T-helper 2 cell treated with Interferon-gamma antibody and Interleukin-4, amounts not matched to agents 5 μg/mL and 100 μg/mL, for 36 hours (primary cell): ENCODE measurements at places on chromosomes 1 and 21.

- H3K4me1 ChIP-seq, result no peaks in the 10 kb centered on the region
- peaks cover 11% of the 10 kb centered on the region for H3K36me3 ChIP-seq
- H3K4me3 ChIP-seq, result no peak overlapping the region
Observed at GRCh38 chr1:75765697-75766355, 20.2 kb upstream of the RABGGTB start.

GRCh38 chr1:109248797-109249629 is at the start of gene CELSR2:
Gene CELSR2, plus strand, starts transcription at chr1:109249539. Its CDS starts 541 bp downstream, at chr1:109250080.
- peaks cover 4% of the 10 kb centered on the region for H3K4me1 ChIP-seq
- DNase-seq, result peak; percentile 68

GRCh38 chr1:161973924-161974845 is 49.5 kb downstream of the OLFML2B start:
- H3K27ac ChIP-seq, result no peak overlapping the region
- H3K27me3 ChIP-seq, result no peaks in the 10 kb centered on the region
- H3K4me1 ChIP-seq, result no peaks in the 10 kb centered on the region

GRCh38 chr1:88557014-88557413 is 127.1 kb upstream of the PKN2 start:
- DNase-seq, result no peak
- H3K27ac ChIP-seq, result no peak overlapping the region
- no peaks in the 10 kb centered on the region for H3K36me3 ChIP-seq

- no peak overlapping the region for H3K4me3 ChIP-seq
- no peak overlapping the region for H3K27ac ChIP-seq
- DNase-seq, result no peak
- H3K27me3 ChIP-seq, result no peaks in the 10 kb centered on the region
- peaks cover 7% of the 10 kb centered on the region for H3K4me1 ChIP-seq
Observed at GRCh38 chr1:203828002-203828401, 32.6 kb downstream of the ZBED6 start.

DNA sequence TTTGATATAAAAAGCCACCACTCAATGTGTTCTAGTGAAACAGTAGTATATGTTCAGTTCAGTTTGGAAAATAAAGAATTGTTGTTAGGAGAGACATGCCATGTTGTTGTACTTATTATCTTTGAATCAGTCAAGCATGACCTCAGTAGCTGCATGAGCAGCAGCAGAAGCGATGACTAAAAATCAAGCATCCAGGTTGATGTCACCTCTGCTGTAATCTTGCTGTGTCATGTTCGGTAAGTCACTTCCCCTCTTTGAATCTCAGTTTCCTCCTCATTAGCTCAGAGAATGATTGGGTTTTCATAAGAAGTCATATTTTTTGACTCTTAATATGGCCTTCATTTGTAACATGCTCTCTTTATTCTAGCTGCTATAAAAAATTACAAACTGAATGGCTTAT is 428.4 kb upstream of the B3GALT2 start:
- no peaks in the 10 kb centered on the region for H3K27me3 ChIP-seq
- H3K4me3 ChIP-seq, result no peak overlapping the region
- DNase-seq, result no peak
- H3K36me3 ChIP-seq, result peaks cover 7% of the 10 kb centered on the region
- peaks cover 7% of the 10 kb centered on the region for H3K4me1 ChIP-seq
